ENCODE measurements at places on chromosomes 11 and 22.

GRCh38 chr22:45130891-45131290 lies 32.8 kb upstream of the NUP50 start:
- no peak for DNase-seq

DNA sequence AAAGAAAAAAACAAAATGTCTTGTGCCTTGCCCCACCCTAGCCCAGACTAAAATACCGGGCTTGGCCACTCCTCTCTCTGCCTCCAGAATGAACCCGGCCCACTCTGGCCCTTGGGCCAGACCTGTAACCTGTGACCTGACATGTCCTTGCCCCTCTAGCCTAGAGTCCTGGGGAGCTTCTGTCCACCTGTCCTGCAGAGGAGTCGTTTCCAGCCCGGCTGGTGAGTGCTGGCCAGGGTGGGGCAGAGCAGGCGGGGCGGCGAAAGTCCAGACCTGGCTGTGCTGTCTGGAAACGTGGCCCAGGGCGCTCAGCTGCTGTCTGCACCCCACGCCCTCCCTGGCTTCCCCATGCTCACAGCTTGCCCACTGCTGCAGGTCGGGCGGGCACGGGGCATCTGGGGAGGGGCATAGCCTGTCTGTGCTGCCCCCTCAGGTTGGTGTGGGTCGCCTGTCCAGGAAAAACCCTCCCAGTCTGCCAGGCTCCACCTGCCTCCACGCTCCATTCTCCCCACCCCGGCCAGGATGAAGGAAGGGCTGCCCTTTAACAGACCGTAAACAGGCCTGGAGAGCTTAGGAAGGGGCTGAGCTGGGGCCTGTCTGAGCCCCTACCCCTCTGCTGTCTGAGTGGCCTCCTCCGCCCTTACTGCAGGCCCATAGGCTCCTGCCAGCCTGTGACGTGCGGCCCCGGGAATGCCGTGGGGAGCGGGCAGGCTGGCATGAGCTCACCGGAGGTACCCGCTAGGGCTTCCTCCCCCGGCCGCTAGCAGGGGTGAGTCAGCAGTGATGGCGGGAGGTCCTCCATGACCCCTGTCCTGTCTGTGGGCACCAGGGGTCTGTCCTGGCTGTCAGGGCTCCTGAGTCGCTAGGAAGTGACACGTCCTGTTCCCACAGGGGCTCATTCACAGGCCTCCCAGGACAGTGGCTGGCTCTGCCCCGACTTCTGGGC lies 1.9 kb downstream of the CD151 start:
- no peak for DNase-seq

DNA sequence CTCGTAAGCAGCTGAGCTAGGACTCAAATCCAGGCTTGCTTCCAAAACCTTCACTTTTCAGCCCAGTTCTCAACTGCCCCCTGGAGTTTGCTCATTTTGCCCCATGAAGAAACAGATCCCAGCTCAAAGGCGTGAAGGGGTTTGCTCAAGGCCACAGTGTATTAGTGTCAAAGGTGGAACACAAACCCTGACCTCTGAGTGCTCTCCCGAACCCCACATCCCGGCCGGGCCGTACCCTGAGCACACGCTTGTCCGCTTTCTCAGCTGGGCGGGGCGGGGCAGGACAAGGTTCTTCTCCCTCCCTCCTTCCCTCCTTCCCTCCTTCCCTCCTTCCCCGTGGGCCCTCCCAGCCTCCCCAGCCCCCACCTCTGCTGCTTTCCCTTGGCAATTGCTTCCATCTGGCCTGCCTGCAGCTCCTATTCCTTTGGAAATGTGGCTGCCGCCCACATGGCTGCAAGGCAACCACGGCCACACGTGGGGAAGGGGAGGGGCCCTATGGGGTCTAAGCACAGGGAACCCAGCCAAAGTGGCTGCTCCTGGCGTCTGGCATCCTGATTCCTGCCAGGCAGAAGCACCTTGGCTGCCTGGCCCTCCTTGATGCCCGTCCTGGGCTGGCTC lies 4.1 kb downstream of the ST3GAL4 start:
- DNase-seq, result no peak

- no peak for DNase-seq
Measured at GRCh38 chr11:69076129-69076791, 27.5 kb downstream of the TPCN2 start.

- DNase-seq, result no peak
Measured at GRCh38 chr11:62069986-62070919, 53.6 kb upstream of the INCENP start.

DNA sequence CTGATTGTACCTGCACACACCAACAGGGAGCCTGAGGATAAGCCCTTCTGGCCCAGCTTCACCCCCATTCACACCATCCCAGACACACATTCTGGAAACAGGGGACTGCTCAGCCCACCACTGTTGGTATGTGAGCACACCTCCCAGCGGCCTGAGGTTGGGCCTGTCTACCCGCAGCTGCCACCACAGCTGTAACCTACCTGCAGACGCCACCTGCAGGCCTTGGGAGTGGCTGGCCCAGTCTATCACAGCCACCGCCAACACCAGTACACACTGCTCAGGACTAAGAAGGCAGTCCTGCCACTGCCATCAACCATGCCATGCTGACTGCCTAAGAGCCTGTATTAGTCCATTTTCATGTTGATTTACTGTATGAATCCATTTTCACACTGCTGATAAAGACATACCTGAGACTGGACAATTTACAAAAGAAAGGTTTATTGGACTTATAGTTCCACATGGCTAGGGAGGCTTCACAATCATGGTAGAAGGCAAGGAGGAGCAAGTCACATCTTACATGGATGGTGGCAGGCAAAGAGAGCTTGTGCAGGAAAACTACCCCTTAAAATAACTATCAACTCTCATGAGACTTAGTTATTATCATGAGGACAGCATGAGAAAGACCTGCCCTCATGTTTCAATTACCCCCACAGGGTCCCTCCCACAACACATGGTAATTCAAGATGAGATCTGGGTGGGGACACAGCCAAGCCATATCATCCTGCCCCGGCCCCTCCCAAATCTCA lies 30.6 kb downstream of the RSF1 start:
- DNase-seq, result no peak

- no peak for DNase-seq
Measured at GRCh38 chr11:90803831-90804230, 581.0 kb upstream of the CHORDC1 start.

GRCh38 chr11:102733232-102733875 lies 8.6 kb upstream of the MMP8 start:
- peak; percentile 48 for DNase-seq

DNA sequence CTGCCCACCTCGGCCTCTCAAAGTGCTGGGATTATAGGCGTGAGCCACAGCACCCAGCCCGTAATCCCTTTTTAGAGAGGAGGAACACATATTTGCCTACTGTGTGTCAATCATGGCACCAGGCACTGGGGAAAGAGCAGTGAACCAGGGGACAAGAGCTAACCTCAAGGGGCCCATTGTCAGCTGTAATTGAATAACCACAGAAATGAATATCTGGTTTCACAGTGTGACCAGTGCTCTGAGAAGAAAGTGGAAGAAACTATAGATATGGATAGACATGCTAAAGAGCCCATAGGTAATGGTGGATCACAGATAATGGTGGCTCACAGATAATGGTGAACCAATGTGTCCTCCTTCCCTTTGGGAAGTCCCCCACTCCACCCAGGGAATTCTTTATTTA lies 8.6 kb upstream of the KCTD14 start:
- no peak for DNase-seq

- DNase-seq, result no peak
Measured at GRCh38 chr11:57552479-57552878, 15.0 kb downstream of the UBE2L6 start.

- peak; percentile 81 for DNase-seq
Measured at GRCh38 chr11:105179542-105180278, 40.1 kb upstream of the CARD18 start.

GRCh38 chr22:49424893-49425270 lies 402.8 kb downstream of the BRD1 start:
- no peak for DNase-seq

DNA sequence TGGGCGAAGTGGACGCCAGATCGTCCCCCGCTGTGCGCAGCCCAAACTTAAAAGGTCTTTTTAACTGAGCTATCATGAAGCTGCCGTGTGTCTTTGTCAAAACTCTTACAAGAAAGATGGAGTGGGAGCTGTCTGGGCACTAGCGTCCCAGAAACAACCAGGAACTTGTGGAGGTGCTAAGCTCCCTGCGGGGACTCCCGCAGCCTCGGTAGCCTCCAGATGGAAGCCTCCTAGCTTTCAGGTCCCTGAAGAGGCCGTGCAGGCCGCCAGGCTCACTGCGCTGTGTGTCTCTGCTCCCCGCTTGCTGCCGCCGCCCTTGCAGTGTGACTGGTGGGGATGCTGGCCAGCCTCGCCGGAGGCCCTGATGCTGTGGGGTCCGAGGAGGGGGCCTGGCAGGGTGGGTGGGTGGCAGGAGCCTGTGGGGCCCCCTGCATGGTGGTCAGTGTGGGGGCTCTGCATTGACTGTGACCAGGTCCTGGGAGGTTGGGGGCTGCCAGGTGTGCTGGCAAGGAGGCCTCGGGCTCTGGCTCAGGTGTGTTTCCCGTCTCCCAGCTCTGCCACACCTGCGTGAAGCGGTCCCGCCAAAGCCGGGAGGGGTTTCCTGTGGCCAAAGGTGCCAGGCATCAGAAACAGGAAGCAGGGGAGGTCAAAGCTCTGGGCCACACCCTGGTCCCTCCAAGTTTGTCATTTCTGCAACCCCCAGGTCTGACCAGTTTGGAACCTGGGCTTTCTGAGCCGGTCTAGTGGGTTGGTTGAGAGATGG lies 1.2 kb downstream of the TRABD start:
- DNase-seq, result no peak

DNA sequence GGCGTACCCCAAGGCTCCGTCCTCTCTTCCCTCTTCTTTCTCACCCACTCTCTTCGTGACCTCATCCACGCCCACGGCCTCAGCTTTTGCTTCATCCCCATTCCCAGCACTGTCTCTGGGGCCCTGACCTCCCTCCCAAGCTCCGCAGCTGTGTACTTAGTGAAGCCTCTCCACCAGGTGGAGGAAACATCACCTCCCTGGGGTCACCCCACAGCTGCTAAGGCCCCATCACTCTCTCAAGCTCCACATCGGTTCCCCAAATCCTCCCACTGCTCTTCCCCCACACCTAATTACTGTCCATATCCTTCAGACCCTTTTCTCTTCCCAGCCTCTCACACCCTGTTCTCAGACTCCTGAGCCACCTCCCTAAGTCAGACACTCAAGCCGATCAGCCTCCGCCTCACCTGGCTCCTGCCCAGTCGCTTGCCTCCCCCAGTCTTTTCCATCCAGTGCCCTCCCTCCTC lies 7.9 kb upstream of the SYT7 start:
- DNase-seq, result no peak

- no peak for DNase-seq
Measured at GRCh38 chr11:73366265-73366610, 10.0 kb upstream of the RELT start.

DNA sequence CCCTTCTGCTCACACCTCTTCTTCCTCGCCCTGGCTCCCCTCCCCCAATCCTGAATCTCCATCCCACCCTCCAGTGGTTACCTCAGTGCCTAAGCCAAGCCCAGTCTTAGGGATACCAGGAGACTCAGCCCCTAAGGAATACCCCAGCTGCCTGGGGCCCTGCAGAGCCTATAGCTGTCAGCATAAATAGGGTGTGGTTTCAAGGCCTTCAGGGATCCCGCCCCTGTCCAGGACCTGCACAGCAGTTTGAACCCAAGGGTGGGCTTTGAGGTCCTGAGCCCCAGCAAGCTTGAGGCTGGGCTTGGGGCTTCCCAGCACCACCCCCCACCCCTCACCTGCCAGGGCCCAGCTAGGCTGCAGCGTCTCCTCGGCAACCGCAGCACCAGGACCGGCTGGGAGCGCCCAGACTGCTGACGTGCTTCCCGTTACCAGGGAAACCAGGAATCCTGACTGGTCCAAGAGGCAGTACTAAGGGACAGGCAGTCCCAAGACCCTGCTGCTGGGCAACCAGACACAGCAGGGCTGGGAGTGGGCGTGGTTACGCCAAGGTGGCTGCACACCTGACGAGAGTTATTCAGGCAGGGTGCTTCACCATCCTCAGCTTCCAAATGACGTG lies 13.7 kb downstream of the APBB1 start:
- no peak for DNase-seq

GRCh38 chr11:124315052-124315451 lies 1.3 kb upstream of the OR8D1 start:
- no peak for DNase-seq

Data from SHP77 treated with DMSO at 0.1 percent for 48 hours (cell line).